ENCODE measurements at places on chromosomes 2 and 18.

GRCh38 chr18:43414006-43414405 lies 136.7 kb upstream of the SYT4 start:
- DNase-seq, result no peak

GRCh38 chr2:185825557-185825956 lies 87.0 kb downstream of the FSIP2 start:
- DNase-seq, result no peak

- DNase-seq, result no peak
These were observed 7.3 kb upstream of the LMAN2L start for GRCh38 chr2:96747061-96747617.

GRCh38 chr2:155379494-155379893 lies 681.0 kb downstream of the KCNJ3 start:
- no peak for DNase-seq

DNA sequence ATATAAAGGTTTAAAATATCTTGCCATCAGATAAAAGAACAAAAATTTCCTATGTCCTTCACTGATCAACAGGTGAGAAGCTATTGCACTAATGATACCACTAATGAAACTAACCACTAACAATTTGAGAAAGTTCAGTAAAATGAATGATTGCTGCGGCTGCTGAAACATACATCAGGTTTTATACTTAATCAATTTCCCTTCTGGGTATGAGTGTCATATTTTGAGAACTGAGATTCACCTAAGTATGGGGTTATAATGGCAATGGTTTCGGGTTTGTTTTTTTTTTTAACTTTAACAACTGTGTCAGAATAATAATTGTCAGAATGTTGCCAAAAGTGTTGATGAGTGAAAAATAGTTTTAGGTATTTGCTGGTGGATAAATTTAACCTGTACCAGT lies 151.3 kb upstream of the SLC39A10 start:
- no peak for DNase-seq

DNA sequence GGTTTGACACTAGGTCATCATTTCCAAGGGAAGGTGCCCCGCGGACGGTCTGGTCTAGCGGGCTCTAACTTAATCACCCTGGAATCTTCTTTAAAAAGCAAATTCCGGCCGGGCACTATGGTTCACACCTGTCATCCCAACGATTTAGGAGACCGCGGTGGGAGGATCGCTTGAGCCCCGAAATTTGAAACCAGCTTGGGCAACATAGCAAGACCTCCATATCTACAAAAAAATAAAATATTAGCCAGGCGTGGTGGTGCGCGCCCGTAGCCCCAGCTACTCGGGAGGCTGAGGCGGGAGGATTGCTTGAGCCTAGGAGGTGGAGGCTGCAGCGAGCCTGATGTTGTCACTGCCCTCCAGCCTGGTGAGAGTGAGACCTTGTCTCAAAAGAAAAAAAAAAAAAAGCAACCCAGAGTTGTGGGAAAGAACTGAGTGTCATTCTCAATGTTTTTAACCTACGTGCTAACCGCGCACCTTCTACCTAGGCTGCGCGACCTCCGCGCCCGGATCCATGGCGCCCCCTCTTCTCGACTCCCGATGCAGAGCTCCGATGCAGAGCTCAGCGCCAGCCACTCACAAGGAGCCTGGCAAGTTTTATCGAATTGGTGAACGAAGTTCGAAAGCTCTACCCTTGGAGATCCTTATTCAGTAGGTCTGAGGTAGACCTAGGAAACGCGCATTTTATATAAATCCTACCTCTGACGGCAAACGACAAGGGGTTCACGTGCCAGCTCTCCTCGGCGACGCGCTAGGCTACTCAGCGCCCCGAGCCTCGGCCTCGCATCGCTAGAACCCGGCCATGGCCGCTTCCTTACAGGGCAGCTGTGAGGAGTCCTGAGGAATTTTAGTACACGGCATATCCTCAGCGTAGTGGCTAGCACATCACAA lies 888 bp upstream of the TWSG1 start:
- peak; percentile 14 for DNase-seq

- no peak for DNase-seq
These were observed 115.5 kb downstream of the TWIST2 start for GRCh38 chr2:238963161-238963970.

DNA sequence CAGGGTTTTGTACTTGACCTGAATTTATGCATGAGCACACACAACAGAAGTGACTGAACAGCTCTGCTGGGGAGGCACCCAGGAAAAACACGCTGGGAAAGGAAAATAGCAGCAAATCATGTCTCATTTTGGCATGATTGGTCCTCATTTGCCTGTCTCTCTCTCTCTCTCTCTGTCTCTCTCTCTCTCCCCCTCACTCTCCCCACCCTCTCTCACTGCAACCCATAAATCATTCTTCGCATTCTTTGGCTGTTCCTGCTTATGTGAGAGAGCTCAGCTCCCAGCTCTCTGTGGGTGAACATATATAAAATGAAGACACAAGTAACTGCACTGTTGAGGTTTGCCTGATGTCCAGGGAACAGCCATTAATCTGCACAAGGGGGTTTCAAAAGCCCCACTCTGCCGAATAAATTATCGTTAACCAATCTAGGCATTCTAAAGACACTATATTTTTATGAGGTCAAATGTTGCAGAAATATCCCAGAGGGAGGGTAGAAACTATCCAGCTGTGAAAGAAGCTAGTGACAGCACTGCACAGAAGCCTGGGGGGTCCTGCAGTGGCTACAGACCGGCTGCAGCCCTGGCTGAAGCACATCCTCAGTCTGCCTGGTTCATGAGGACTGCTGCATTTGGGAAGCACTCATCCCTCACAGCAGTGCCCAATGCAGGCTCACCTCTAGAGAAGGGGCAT lies 260.3 kb downstream of the AFF3 start:
- DNase-seq, result no peak

GRCh38 chr18:845152-845819 lies 33.2 kb upstream of the YES1 start:
- DNase-seq, result no peak

DNA sequence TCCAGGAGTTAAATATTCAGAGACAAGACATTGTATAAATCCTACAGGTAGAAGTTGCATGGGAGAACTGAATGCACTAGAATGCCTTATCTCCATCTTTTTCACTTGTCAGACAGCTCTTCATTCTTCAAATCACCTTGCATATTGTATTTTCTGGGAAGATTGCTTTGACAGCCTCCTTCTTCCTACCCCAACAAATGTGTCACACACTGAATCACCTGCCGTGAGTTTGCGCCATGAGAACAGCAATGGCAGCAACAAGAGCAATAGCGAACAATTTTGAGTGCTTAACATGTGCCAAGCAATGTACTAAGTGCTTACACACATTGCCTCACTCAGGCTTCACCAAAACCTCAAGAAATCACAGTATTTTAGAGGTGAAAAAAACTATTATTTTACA lies 161.3 kb upstream of the REG3G start:
- no peak for DNase-seq

DNA sequence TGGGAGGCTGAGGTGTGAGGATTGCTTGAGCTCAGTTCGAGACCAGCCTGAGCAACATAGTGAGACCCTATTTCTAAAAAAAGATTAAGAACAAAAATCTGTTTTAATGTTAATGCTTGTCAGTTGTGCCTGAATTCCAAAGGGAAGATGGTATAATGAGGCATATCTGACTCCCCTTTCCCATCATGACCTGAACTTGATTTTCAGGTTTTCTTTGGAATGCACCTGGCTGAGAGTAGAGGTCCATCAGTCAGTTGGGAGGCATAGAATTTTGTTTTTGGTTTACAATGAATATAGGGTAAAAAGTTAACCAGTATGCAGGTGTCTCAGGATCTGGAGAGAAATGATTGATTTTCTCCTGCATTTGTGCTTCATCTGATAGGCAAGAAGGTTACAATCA lies 20.4 kb downstream of the RPIA start:
- DNase-seq, result no peak

GRCh38 chr18:70261141-70261788 lies 27.6 kb upstream of the SOCS6 start:
- DNase-seq, result no peak

- DNase-seq, result no peak
These were observed 175.0 kb downstream of the ALPK2 start for GRCh38 chr18:58453913-58454317.

DNA sequence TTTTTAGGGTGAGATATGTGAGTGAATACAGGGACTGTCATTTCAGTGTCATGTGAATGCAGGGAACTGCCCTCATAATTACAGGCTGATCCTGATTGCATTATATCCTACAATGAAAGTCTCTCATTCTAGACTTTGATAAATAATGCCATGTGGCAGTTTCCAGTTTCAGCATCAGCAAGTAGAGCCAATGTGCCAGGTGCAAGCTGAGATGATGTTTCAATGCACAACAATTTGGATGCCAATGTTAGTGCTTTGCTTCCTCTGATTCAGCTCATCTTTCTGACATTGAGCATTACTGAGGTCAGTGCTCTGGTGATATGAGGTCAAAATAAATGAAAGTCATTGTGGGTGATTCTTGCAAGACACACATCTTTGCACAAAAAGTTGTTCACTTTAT lies 63.7 kb upstream of the TFPI start:
- no peak for DNase-seq

GRCh38 chr2:188443207-188443606 lies 151.5 kb downstream of the GULP1 start:
- no peak for DNase-seq

GRCh38 chr2:15889442-15890123 lies 50.8 kb upstream of the MYCN start:
- DNase-seq, result no peak

GRCh38 chr2:211203986-211204385 lies 647.6 kb downstream of the CPS1 start:
- DNase-seq, result no peak

- no peak for DNase-seq
These were observed 30.4 kb upstream of the GMCL1 start for GRCh38 chr2:69798909-69799526.

DNA sequence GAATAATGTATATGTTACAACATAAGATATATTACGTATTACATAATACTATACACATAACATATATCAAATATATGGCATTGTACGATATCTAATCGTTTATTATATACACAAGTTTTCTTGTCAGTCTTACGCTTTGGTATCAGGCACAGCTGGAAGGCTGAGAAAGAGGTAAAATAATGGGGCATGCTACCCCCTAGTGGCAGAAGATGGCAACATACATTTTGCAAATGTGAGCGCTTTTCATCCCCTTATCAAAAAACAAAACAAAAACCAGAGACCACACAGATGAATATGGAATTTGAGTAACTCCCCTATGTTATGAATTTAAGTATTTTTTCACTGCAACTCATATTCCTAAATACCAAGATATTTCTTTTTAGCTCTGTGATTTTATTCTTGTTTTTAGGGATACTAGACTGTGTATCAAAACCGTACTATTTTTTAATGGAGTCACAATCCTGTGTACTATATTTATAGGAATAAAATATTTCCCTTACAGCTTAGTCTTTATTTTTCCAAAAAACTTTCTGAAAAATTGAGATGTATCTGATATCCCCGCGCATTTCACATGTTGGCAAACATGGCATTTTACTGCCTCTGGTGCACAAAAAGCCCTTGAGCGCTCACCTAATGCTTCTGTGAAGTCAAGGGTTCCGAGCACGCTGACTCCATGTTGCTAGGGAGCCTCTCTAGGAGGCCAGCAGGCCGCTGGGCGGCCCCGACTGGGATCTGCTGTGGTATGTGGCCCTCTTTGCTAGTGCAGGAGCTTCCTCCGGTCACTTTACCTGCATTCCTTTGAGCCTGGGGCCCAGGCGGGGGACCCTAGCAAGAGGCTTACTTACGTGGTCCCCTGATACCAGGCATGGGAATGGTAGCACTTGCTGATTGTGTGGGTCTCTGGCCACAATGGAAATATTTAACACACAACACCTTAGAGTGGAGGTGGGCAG lies 62.5 kb downstream of the SLC4A3 start:
- DNase-seq, result peak; percentile 19

DNA sequence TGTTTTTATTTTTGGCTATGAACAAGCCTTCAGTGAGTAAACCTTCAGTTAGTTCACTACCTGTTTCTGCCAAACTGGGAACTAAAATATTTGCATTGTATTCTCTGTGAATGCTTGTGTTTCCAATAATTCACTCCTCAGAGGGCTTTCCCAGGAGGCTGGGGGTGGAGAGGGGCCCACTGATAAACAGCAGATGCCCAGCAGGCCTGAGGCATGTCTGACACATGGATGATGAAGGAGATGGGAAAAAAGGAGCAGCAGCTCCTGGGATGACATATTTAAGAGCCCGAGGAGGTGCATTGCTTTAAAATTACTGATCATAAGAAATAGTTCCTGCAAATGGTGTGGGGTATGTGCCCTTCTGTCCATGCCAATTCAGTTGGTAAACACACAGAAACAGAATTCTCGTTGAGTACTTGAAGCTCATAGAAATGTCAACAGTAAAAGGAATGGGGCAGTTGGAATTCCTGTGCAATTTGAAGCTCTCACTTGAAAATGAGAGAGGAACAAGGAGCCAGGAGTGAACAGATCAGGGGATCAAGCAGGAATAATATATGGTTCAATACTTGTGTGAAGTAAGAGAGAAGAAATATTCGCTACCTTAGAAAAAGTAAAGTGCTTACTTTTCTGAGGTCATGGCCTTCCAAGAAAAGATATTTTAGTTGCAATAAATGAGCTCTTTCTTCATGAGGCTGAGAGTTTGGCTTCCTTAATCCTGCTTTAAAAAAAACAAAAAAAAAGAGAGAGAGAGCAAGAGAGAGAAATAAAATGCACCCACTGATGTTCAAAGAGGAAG lies 22.0 kb upstream of the HNMT start:
- no peak for DNase-seq

DNA sequence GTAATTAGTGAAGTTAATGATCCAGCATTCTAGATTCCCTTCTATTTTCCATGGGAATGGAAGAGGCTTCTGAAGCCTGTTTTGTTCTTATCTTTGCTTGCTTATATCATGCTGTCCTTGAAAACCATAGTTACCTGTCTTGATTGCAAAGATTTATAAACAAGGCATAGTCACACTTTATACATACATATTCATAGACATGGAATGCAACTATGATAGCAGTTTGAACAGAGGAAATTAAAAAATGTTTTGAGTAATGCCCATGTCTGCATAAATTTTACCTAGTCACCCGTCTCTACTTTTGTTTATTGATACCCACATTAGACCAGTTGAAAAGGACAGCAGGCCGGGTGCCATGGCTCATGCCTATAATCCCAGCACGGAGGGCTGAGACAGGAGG lies 289.0 kb downstream of the PTPRM start:
- no peak for DNase-seq

GRCh38 chr18:79394534-79395307 lies 1.0 kb upstream of the NFATC1 start:
- peak; percentile 78 for DNase-seq

- DNase-seq, result no peak
These were observed 47.4 kb upstream of the KDM3A start for GRCh38 chr2:86393521-86394491.

- DNase-seq, result no peak
These were observed 102.0 kb downstream of the TMEM18 start for GRCh38 chr2:575030-575726.

DNA sequence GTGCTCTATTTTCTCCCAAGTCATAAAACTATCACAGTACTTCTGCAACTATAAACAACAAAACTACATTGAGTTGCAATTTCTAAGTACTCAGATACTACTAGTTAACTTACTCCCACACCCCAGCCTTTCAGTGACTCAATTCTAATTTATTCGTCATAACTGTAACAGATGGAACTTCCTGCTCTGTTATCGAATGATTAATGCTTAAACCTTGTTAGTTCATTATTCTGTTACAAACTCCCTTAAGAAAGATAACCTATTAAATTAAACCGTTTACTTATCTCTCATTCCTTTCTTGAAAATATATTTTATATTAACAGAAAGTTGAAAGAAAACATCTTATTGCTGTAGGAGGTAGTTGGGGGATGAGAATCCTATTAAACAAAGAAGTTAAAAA lies 17.0 kb downstream of the TNFAIP6 start:
- DNase-seq, result no peak

GRCh38 chr2:205769495-205769850 lies 87.2 kb downstream of the NRP2 start:
- DNase-seq, result no peak

- no peak for DNase-seq
These were observed 406.5 kb upstream of the UBE2E3 start for GRCh38 chr2:180573951-180574350.

Measured in activated CD4-positive, alpha-beta T cell treated with anti-CD3 and anti-CD28 coated beads for 4 hours (primary cell).